ENCODE measurements at places on chromosomes 12 and 14.

- DNase-seq, result no peak
Measured at GRCh38 chr14:96309133-96309895, 53.3 kb downstream of the BDKRB1 start.

- no peak for DNase-seq
Measured at GRCh38 chr12:3247629-3248161, 170.5 kb downstream of the TSPAN9 start.

DNA sequence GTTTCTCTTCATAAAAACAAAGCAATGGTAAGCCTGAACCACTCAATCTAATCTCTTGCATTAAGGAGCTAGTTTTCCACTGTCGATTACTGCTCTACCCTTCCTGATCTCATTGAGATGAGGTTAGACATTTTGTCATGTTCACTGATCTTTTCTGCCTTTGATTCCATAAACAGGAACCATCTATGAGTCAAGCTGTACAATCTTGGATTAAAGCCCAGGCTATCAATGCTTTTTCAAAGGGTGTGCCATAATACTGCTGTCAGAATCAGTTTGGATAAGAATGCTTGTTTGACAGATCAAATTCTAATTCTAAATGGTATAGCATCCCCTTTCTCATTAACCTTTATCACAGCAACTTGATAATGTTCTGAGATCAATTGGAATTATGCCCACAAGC lies 16.1 kb downstream of the GRIP1 start:
- no peak for DNase-seq

GRCh38 chr14:97056086-97056485 lies 258.9 kb downstream of the VRK1 start:
- no peak for DNase-seq

All from stimulated activated naive CD4-positive, alpha-beta T cell treated with Interleukin-2 at 50 U/mL for 16 hours (primary cell).